ENCODE measurements at places on chromosomes 2 and 18.

- DNase-seq, result no peak
Observed at GRCh38 chr2:231339316-231339715, 56.2 kb upstream of the B3GNT7 start.

DNA sequence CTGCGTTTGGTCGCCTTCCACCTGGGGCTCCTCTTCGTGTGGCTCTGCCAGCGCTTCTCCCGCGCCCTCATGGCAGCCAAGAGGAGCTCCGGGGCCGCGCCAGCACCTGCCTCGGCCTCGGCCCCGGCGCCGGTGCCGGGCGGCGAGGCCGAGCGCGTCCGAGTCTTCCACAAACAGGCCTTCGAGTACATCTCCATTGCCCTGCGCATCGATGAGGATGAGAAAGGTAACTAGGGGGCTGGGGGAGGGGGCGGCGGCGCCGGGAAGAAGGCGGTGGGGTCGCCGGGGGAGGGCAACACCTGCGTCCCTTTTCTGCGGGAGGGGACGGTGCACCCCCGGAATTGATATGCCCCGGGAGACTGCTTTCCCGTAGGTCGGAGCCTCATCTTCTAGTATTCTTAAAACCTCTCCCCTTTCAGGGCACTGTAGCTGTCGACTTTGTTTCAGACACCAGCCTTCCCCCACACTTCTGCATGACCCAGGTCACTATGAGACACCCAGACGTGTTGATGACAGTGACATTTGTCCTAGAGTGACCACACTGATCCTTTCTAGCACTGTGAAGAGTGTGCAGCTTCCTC is 755 bp downstream of the SPAST start:
- no peak for DNase-seq

DNA sequence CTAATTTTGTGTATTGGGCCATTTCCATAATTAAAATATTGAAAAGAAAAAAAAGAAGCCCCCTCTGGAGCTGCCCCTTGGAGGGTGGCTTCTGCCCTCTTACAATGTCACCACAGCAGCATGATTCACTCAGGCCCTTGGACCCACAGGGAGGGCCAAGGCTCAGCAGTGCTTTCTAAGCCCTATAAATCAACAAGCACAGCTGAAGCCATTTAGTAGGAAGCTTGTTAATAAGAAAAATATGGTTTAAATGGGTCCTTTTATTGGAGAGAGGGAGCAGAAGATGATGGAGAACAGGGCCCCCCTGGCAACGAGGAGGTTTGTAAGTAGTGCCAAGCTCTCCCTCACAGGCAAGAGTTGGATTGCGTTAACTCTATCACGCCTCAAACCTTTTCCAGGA is 107.6 kb upstream of the FZD7 start:
- no peak for DNase-seq

DNA sequence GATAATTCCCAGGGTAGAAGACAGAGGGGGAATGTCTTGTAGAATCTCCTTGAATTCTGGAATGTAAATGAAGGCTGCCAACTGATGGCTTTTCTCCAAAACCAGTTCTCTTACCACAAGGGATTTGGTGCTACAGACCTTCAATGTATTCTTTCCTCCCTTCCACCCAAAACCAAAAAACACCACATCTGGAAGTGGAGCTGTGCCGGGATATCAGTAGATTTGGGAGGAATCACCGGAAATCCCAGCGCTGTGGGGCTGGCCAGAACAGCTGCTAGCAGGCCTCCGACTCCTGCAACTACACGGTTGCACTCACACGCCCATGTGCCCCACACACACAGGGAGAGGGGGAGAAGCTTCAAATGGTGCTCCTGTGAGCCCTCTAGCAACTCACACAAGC is 45.7 kb downstream of the RPL31 start:
- peak; percentile 68 for DNase-seq

DNA sequence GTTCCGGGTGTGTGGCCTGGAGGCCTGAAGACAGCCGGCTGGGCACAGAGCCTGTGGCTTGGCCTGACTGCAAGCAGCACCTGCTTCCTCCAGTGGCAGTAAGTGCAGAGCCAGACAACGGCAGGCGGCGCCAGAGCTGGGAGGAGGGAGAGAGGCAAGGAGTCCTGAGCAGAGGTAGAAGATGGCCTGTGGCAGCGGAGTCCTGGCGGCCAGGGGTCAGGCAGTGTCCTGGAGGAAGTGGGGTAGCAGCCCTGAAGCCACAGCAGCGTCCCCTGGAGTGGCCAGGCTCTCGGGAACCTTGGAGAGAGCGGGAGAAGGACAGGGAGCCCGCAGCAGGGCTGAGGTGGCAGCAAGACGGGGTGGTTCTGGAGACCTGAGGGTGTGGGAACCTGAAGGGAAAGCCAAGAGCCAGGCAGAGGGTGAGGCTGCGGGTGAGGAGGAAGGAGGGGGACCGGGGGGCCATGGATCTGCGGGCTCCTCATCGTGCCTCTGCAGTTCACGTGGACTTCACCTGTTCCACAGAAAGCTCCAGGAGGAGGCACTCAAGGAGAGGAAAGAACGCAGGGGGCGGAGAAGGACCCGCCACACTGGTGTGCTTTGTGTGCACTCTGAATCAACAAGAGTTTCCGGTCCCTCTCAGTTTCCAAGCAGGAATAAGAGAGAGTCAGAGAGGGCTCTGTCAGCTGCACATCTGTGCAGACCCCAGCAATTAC is 85.9 kb downstream of the USP40 start:
- DNase-seq, result peak; percentile 75

DNA sequence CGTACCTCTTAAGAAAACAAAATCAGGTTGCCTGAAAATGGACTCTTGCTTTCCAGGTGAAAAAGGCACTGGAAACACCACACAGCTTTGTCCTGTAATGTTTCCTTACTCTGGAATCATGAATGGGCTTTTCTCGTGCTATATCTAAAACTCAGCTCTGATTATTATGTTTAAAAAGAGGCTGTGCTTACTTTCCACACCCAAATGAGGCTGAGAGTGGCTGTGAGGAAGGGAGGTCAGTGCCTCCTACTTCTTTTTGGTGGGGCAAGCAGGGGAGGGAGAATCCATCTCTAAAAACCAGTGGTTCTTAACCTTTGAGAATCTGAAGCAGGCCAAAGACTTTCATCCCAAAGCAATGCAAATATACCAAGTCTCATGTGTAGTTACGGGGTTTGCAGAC is 148.6 kb downstream of the FAM210A start:
- no peak for DNase-seq

DNA sequence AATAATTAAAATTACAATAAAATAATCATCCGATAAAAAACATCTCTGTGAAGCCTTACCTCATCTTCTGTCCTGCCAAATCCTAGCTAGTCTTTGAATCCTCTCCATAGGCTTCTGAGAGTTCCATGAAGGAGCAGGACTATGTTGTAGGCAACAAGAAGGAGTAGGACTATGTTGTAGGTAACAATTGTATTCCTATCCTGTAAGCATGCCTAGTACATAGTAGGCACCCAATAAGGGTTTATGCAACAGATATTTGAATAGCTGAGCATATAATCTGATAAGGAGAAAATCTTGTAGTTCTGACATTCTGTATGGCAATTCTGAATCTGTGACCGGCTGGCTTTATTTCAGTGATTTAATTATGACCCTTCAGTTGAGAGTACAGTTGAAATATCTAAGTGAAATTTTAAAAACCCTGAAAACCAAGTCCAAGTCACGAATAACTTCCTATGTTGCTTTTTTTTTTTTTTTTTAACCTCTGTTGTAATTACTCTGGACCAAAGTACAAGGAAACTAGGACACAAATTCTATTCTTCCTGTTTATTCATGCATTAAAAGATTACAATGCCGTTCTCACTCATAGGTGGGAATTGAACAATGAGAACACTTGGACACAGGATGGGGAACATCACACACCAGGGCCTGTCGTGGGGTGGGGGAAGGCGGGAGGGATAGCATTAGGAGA is 27.8 kb downstream of the VWA3B start:
- DNase-seq, result no peak

- DNase-seq, result no peak
Observed at GRCh38 chr18:57961876-57962505, 82.0 kb upstream of the NEDD4L start.

GRCh38 chr18:72086421-72086820 is 457.7 kb downstream of the CBLN2 start:
- no peak for DNase-seq
